ENCODE measurements at places on chromosomes 5 and 9.

DNA sequence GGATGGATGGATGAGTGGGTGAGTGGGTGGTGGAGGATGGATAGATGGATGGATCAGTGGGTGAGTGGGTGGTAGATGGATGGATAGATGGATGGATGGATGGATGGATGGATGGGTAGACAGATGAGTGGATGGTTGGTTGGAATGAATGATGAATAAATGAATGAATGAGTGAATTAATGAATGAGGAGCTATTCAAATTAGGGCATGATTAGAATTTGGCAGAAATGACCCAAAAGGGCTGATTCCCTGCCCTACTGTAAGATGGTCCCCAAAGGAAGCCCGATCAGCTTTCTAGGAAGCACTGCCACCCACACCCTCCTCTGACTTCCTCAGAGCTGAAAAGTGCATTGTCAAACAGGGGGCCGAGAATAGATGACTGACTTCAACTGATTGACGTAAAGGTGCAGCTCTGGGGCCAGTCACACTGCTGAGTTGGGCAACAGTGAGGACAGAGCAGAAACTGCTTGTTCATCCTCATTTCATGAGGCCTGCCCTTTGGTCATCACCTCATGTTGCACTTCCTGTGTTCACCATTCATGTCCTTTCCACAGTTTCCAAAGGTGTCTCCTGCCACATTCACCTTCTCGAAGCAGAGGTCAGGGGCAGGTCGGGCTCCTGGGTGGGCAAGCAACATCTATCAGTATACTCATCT, 34.3 kb downstream of the NIPAL4 start:
- DNase-seq: no peak

- no peak for DNase-seq
Measured at GRCh38 chr5:142819292-142819691, 49.1 kb downstream of the ARHGAP26 start.

DNA sequence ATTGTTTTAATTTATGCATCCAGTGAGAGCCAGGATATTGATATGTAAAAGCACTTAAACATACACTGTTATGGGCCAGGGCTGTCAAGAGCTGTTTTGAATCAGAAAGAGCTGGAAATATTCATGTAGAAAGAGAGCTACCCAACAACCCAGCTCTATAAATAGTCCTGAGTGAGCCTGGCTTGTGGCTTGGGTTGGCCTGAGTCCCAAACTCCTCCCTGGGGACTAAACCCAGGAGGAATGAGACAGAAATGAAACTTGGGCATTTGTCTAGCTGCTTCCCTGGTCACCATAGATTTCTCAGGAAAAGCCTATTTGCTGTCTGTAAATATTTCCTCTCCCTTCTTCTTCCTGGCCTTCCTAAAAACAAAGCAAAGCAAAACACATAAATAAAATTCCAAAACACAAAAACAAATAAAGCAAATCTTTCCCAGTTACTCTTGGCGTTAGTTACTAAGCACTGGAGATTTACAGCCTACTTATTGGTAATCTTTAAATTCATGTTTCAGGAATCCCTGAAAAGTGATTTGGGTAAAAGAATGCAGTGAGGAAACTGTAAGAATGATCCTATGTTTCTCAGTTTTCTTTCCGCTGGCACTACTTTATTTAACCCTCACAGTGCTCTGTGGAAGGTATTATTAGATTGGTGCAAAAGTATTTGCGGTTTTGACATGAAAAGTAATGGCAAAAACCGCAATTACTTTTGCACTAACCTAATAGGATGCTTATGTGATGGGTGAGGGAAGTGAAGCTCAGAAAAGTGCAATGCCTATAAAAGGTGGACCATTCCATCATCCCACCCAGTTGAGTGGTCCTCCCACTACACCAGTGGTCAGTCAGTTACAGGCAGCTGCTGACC, 111.8 kb downstream of the CARTPT start:
- no peak for DNase-seq

- DNase-seq: no peak
Measured at GRCh38 chr5:1445689-1446601, 705 bp upstream of the SLC6A3 start.

DNA sequence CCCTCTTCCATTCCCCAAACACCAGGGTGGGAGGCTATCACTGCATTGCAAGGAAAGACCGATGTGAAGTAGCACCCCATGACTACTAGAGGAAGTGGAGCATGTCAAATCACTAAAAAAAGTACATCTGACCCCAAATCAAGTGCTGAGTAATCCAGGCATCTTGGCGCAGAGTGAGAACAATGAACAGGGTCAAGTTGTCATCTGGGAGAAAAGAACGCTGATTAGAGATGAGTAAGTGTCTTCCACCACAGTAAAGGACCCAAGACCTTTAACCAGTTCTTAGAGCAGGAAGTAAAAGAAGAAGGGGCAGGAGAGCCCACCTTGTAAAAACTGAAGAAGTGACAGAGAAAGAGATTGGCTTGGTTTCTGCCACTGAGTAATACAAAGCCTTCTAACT, 75.0 kb upstream of the RAD23B start:
- no peak for DNase-seq

GRCh38 chr9:36572515-36573418, at the start of gene MELK:
Gene MELK, plus strand, starts transcription at chr9:36572895. Its CDS starts 8,787 bp downstream, at chr9:36581682.
- DNase-seq: peak; percentile 80

- no peak for DNase-seq
Measured at GRCh38 chr5:23820765-23821471, 313.5 kb downstream of the PRDM9 start.

DNA sequence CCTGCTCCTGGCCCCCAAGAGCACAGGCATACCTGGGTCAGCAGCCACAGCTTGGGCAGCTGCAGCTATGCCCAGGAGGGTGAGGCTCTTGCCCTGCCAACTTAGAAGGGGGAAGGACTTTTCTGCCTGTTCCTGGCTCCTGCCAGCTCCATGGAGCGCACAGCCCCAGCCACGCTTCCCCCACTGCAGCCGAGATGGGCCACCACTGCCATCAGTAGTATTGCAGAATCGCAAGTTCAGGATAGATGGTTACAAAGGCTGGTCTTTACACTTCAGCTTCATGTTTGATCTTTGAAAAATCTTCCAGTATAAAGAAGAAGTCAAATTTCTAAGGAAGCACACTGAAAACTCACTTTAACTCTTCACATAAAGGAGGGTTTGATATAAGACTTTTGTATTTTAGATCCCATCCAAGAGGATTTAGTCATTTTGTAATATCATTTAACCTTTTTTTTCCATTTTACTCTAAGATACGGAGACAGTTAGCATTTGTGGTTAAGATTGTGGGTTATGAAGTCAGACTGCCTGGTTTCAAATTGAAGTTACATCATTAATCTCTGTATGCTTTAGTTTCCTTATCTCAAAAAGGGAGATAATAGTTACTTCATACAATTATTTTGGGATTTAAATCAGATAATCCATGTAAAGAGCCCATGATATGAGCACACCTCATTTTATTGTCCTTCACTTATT, 81.8 kb downstream of the NLN start:
- no peak for DNase-seq

DNA sequence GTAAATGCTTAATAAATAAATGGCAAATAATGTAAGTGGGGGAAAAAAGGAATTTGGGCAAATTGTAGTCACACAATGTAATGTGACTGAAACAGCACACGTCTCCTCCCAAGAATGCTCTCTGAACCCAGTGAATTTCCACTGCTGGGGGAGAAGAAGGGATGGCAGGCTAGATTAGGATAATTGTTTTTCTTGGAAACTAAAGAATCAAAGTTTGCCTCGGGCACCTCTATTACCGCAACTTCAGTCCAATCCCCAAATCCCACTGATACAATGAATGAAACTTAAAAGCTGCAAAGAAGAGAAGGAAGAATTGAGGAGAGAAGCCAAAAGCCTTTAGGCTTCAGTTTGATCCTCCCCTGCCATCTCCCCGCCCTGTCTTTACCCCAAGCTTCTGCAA, 423.2 kb upstream of the PAPPA start:
- DNase-seq: no peak

DNA sequence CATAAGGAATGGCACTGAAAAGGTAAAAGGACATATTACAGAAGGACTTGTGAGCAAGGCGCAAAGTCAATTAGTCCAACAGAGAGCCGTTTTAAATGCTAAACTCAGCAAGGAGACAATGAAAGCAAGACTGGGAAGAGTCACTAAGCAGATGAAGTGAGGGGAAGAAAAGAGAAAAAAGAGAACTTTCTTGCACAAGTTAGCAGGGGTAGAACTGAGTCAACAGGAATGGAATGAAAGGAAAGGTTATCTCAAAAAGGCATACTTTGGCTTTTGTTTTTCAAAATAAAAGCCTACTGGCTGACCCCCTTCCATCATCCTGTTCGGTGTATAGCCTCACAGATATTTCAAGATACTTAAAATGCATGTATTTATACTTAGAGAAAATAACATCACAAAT, 75.0 kb downstream of the NR6A1 start:
- DNase-seq: no peak

DNA sequence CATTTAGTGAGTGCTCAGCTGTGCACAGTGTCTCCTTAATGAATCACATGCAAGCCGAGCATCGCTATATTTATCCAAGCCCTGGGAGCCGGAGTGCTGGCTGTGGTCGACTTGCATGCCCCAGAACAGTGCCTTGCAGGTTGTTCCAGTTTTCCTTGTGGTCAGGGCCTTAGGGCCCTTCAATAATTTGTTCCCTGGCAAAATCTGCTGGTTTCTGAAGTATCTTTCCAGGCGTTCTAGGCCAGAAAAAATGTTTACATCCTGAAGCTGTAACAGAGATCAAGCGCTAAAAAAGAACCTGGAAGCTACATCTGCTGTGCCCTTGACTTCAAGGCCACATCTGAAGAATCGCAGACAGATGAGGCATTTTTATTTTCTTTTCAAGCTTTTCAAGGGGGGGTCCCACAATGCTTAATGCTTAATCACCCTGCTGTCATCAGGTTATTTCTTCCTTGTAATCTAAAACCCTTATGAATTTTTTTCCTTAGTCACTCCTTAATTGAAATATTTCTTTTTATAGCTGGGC, 105.8 kb downstream of the DOCK2 start:
- DNase-seq: no peak

DNA sequence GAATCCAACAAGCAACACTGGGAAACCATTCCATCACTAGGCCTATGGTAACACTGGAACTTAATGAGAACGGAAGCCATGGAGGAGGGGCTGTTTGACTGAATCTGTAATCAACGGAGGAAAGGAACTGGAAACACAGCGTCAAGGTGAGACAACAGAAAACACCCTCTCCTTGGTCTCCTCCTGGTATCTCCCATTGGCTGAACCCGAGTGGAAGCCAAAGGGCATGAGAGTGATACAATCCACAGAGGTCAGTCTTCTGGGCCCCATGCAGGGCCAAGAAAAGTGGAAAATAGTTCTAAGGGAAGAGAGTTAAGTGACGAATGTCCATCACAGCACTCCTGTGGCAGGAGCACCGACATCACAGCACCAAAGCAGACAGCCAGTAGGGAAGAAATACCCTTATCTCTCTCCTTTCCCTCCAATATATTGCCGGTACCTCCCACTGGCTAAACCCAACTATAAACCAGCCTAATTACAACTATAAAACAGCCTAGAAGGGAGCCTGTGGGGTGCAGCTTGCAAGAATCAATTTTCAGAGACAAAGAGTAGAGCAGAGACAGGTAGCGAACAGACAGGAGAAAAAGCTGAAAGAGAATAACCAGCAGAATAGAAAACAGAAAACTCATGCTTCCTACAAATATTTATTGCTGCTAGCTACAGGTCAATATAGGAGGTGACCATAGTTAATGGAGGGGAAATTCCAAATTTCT, 107.4 kb upstream of the IFNE start:
- DNase-seq: no peak

DNA sequence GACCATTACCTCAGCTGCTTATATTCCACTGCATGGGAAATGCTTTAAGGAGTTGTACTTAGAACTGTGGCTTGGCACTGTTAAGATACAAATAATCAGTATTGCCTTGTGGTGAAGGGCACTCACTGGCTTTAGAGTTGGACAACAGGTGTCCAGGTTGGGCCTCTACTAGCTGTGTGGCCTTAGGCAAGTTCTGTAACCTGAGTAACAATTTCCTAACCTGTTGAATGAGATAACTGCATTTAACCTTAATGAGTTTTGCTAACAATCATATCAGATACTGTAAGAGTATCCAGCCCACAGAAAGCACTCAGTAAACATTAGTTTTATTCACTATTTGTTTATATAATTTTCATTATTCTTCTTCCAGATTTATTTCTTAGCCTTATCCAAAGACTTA, 17.2 kb upstream of the HK3 start:
- no peak for DNase-seq

GRCh38 chr9:73689051-73689870, 537.6 kb downstream of the ANXA1 start:
- DNase-seq: no peak

GRCh38 chr5:175554296-175554695, 75.9 kb downstream of the SFXN1 start:
- no peak for DNase-seq

GRCh38 chr5:127834554-127834953, 131.4 kb downstream of the CCDC192 start:
- DNase-seq: no peak

GRCh38 chr5:55991768-55992486, 2.8 kb downstream of the IL6ST start:
- DNase-seq: peak; percentile 32
